CD4-positive, alpha-beta T cell treated with Interleukin-6 at 100 ng/mL for 8 hours (primary cell): ENCODE measurements at places on chromosomes 2 and 18.

DNA sequence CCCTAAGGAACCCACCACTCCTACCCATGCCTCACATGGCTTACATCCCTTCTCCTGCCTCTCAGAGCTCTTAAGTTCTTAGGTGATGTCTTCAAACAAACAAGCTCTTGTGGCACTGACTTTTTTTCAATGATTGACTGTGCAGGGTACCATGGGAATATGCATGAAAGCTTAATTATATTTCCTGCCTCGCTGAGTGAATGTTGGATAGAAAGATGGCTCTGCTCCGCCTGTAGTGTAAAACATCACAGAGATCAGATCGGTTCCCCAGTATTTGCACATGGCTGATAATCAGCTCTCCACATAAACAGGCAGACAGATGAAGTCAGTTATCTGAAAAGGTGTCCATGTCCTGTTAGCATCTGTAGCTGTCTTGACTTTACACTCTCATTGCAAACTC, 820.8 kb downstream of the TDRD15 start:
- no peak for DNase-seq

- DNase-seq = no peak
Observed at GRCh38 chr2:231592636-231593145, at the start of gene TEX44. TEX44 (plus strand) TSS chr2:231592864; CDS start chr2:231592952, 88 bp downstream.

DNA sequence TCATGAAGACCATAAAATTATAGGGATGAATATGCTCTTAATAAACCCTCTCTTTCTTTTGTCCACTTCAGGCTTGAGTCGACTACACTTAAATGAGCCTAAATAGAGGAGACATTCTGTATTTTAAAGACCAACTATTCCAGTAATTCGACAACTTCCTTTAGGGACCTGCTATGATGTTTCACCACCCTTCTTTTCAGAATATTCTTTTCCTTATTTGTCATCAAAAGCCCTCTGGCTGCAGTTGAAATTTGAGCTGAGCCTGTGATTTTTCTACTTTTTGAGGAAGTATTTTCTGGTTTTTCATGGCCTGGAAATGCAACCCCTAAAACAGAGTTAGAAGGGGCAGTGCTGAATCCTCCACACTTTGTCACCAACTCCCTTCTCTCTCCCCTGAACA, 287.0 kb downstream of the EPHA4 start:
- DNase-seq = no peak

DNA sequence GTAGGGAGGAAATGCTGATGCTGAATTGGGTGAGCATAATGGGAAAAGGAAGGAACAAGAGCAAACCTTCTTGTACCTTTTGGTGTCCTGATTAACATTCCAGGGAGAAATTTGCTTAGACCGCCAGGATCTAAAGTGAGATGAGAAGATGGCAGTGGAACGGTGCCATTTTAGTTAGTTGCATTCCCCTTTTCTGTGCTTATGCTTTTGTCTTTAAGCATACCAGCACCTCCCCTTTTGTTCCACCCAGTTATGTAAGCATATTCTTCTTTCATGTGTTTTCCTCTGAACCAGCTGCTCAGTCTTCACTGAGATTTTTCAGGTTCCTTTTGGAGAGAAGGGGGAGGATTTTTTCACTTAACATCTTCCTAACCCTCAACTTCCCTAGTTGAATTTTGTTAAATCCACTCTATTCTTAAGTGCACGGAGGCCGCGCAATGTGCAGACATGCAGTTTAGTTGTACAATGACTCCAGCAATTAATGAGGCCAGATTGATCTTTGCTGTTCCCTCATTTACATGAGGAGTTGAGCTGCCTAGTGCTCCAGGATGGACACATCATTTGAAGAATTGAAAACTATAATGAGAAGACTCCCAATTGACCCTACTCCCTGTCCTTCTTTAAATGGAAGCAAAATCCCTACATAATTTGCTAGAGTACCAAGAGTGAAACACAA, 73.9 kb downstream of the MAP4K4 start:
- DNase-seq = no peak

- no peak for DNase-seq
Observed at GRCh38 chr2:8605351-8606065, 76.3 kb upstream of the ID2 start.
